Muscle of leg (tissue), 16 donors: ENCODE measurements at places on chromosomes 6 and 20.

GRCh38 chr20:10476319-10476724, 41.2 kb downstream of the SLX4IP start:
- DNase-seq, result peak; percentile 77

DNA sequence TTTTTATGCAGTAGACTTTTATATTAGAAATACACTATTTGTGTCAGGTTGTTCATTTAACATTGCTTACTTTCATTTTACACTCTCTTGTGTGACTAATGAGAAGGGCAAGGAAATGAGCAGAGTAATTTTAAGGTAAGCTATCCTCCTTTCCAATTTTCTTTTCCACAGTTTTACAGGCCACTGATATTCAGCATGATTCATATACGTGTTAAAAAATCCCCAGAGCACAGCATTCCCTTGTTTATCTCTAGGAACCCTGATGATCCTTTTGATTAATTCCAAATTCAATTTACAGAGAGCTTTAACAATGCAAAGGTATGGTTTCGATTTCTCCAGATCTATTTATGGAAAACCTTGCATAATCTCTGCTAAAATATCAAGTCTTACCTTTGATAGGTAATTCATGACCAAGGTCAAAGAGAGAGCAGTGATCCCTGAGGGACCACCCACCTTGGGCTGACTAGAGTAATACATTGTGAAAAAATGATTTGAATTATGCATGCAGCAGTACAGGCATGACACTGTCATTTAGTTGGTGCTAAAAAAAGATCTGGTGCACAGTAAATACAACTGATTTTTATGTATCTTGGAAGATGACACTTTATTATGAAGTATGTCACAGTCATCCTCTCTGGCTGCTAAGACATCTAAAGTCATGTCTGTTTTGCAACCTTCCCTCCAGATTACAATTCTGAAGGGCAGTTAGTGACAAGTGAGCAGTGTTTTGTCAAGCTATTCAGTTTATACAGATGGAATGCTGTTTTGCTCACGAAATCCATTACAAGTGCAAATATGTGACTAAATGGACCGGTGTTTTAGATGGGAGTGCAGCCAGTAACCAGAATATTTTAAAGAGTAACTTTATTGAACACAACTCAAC, 736.6 kb downstream of the EPHA7 start:
- DNase-seq, result no peak

DNA sequence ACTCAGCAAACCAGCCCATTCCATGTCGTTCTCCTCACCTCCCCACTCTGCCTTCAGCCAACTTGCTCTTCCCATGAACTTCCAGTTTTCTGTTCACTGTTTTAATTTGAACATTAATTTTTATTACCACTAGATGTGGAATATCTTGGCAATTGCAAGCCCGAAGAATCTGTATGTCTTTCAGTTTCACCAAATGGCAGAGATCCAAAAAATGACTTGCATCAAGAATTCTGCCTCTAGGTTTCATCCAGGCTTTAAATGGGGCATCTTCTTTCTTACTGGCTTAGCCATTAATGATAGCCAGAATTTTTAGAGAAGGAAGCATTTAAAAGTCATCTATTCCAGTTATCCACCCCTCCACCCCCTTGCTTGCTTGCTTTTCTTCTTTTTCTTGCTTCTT, 39.0 kb downstream of the CAP2 start:
- peak; percentile 36 for DNase-seq

GRCh38 chr6:15911753-15912504, 217.0 kb upstream of the MYLIP start:
- DNase-seq, result no peak

DNA sequence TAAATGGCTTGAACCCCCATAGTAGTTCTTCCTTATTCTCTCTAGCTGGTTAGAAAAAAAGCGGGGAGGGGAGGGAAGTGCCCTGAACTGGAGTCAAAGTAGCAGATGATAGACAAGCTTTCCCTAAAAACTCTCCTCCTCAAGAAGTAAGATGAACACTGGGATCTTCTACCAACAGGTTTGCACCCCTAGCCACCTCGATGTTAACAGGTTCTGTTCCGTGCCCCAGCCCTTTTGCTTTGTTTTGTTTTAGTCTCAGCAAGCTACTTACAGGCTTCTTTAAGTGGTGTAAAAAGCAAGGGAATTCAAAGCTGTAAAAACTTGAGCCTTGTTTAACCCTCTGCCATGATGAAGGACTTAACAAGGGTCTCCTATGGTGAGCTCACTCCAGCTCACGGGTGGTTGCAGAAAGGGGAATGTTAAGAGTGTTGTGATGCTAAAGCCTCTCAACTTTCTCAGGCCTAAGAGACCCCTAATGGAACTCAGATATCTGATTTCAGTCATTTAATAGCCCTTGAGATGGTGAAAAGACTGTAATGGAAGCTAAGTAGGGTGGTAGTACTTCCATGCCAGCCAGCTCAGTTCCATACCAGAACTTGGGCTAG, 106.0 kb downstream of the FOXO3 start:
- DNase-seq, result no peak

DNA sequence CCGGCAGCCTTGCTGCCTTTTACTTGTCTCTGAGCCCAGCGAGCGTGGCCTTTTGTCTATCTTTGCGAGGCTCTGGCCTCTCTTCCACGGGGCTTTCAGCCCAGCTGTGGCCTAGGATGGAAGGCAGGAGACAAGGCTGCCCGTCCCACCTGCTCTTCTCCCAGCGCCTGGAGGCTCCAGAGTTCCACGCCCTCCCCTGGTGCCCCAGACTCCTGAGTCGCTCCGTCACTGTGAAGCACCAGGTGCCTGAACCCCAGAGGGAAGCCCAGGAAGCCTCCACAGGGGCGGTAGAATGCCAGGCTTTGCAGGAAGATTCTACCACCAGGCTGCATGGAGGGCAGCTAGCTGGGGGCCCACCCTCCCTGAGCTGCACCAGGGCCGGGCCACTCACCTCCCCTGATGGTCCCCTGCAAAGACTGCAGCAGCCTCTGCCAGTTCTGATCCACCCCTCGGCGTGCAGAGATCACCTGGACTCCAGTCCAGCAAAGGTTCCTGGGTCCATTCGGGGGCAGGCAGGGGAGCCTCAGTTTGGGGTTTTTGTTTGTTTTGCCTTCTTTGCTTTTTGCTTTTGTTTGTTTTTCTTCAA, 384.6 kb downstream of the CDH4 start:
- no peak for DNase-seq
